Neural cell (in vitro differentiated cells): ENCODE measurements at places on chromosomes 3 and 15. TPM values are rescaled to one million over a fixed set of nuclear protein-coding genes. Genes with fewer than 3 reads are reported as not detected.

Gene NME9
- polyA plus RNA-seq: 17.4 and 40.3 TPM in 2 replicates

Gene HES1
- polyA plus RNA-seq: 0.25 TPM in 1 of 2 replicates, not detected in the other

Gene PLIN1
- polyA plus RNA-seq: 0.08 TPM in 1 of 2 replicates, not detected in the other

Gene CAMP
- polyA plus RNA-seq: not detected in 2 replicates

Gene DLEC1
- polyA plus RNA-seq: 0.25 and 0.44 TPM in 2 replicates

Gene SHISA5
- polyA plus RNA-seq: 121 and 142 TPM in 2 replicates

Gene CEP63
- 13.3 and 14.1 TPM in 2 replicates for polyA plus RNA-seq

Gene MTMR10
- polyA plus RNA-seq: 1.8 and 2.3 TPM in 2 replicates

Gene C3orf22
- not detected in 2 replicates for polyA plus RNA-seq

Gene CNTN3
- 24.0 and 31.8 TPM in 2 replicates for polyA plus RNA-seq

Gene FBXW12
- not detected in 2 replicates for polyA plus RNA-seq

Gene FBXO40
- polyA plus RNA-seq: not detected in 2 replicates

Gene AP2M1
- polyA plus RNA-seq: 551 and 561 TPM in 2 replicates

Gene RLBP1
- 0.16 TPM in 1 of 2 replicates, not detected in the other for polyA plus RNA-seq

Gene CCR1
- not detected in 2 replicates for polyA plus RNA-seq

Gene GNAT1
- not detected in 2 replicates for polyA plus RNA-seq

Gene CFAP91
- 12.5 and 14.2 TPM in 2 replicates for polyA plus RNA-seq

Gene SMAD6
- 0.08 and 0.16 TPM in 2 replicates for polyA plus RNA-seq

Gene FGD5
- 0.42 TPM in 1 of 2 replicates, not detected in the other for polyA plus RNA-seq

Gene PEX11A
- 13.6 and 18.1 TPM in 2 replicates for polyA plus RNA-seq

Gene TIPIN
- polyA plus RNA-seq: 2.6 and 7.4 TPM in 2 replicates

Gene LDHAL6B
- not detected in 2 replicates for polyA plus RNA-seq

Gene CHRFAM7A
- polyA plus RNA-seq: 0.42 and 2.4 TPM in 2 replicates

Gene TWF2
- polyA plus RNA-seq: 58.5 and 61.7 TPM in 2 replicates

Gene STT3B
- polyA plus RNA-seq: 84.0 and 100 TPM in 2 replicates

Gene SNAP23
- 36.6 and 40.7 TPM in 2 replicates for polyA plus RNA-seq

Gene SENP2
- 34.1 and 40.1 TPM in 2 replicates for polyA plus RNA-seq

Gene SI
- not detected in 2 replicates for polyA plus RNA-seq

Gene IL20RB
- polyA plus RNA-seq: 2.0 and 3.0 TPM in 2 replicates

Gene GASK1A
- polyA plus RNA-seq: 1.6 TPM in 1 of 2 replicates, not detected in the other

Gene TTLL13
- polyA plus RNA-seq: 0.33 TPM in 1 of 2 replicates, not detected in the other

Gene RARB
- polyA plus RNA-seq: 10.3 and 13.2 TPM in 2 replicates

Gene KLHL6
- not detected in 2 replicates for polyA plus RNA-seq

Gene CP
- not detected in 2 replicates for polyA plus RNA-seq

Gene CTXN2
- 0.54 and 0.69 TPM in 2 replicates for polyA plus RNA-seq

Gene GOLGA6D
- 0.12 TPM in 1 of 2 replicates, not detected in the other for polyA plus RNA-seq

Gene TMEM207
- polyA plus RNA-seq: 0.27 TPM in 1 of 2 replicates, not detected in the other

Gene SSR3
- polyA plus RNA-seq: 75.1 and 85.6 TPM in 2 replicates

Gene OTOL1
- not detected in 2 replicates for polyA plus RNA-seq

Gene RNF123
- 27.4 and 32.0 TPM in 2 replicates for polyA plus RNA-seq

Gene SLC25A38
- polyA plus RNA-seq: 32.5 and 41.4 TPM in 2 replicates

Gene DHX30
- polyA plus RNA-seq: 101 and 115 TPM in 2 replicates

Gene CATSPER2
- polyA plus RNA-seq: 2.0 and 4.5 TPM in 2 replicates

Gene SLC28A2
- not detected in 2 replicates for polyA plus RNA-seq

Gene FOXL2
- polyA plus RNA-seq: not detected in 2 replicates

Gene ELL3
- 2.2 TPM in 1 of 2 replicates, not detected in the other for polyA plus RNA-seq

Gene NPRL2
- polyA plus RNA-seq: 118 and 128 TPM in 2 replicates

Gene TGM4
- not detected in 2 replicates for polyA plus RNA-seq

Gene EBLN2
- 4.7 and 8.3 TPM in 2 replicates for polyA plus RNA-seq

Gene TRIM71
- 3.7 and 4.0 TPM in 2 replicates for polyA plus RNA-seq

Gene DENND6A
- 24.0 and 25.4 TPM in 2 replicates for polyA plus RNA-seq

Gene ALDH1A2
- polyA plus RNA-seq: 0.24 and 0.72 TPM in 2 replicates

Gene DPPA2
- polyA plus RNA-seq: not detected in 2 replicates

Gene KNL1
- polyA plus RNA-seq: 0.38 and 2.4 TPM in 2 replicates

Gene SLC22A13
- polyA plus RNA-seq: 0.16 TPM in 1 of 2 replicates, not detected in the other

Gene INKA1
- polyA plus RNA-seq: 1.4 and 1.7 TPM in 2 replicates
